A549 (cell line): ENCODE measurements at places on chromosomes 4 and X.
A peak's percentile ranks its signal among the peaks of the same experiment; 100 is the strongest.

DNA sequence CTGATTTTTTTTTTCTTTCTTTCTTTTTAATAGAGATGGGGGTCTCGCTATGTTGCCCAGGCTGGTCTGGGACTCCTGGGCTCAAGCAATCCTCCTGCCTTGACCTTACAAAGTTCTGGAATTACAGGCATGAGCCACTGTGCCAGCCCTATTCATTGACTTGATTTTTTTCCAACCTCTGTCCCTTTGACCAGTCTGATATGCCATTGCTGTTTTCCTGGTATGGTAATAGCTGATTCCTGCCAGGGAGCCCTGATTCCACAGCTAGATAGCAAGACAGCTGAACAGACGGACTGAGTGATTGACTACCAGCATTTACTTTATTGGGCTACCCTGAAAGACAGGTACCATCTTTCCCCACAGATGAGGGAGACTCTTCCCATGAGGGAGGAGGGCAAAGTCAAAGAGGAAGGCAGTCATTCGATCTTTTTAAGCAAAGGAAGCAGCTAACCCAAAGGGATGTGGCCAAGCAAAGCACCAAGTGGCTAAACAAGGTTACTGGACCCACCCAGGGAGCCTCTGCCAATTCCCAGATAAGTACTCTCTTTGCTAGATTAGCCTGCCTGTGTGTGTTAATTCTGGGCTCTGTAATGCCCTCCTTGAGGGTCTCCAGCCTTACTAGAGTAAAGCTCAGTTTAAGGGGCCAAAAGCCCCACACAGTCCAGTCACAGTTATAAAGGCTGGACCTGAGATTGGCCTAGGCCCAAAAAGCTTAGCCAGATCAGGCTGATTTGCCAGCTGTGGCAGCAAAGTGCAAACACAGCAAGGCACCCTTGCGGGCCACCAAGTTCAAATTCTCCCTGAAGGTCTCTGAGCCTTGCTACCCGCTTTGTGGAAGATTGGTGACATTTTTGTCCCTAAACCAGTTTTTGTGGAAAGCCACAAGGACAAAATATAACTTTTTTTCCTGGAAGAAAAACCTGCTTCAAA, 192.4 kb upstream of the GPC4 start:
- DNase-seq, result no peak

DNA sequence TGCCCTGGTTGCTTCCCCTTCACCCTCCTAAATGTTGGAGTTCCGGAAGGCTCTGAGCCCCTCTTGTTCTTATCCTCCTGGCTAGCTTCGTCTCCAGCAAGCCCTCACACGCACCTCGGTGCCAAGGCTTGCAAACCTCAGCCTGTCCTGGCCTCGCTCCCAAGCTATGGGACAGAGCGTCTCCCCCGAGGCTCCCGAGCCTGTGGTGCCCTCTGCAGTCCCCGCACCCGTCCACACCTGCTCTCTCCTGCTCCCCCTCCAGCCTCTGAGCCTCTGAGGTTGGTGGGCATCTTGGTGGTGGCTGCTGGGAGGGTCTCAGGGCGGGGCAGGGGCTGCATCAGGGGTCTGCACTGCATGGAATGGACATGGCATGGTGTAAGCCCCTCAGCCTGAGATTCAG, 63.2 kb downstream of the TRMT44 start:
- DNase-seq, result no peak

GRCh38 chrX:150162141-150162540, 201.0 kb upstream of the MAMLD1 start:
- peak; percentile 18 for DNase-seq

GRCh38 chrX:103183912-103184311, 31.0 kb upstream of the BEX4 start:
- no peak for DNase-seq

DNA sequence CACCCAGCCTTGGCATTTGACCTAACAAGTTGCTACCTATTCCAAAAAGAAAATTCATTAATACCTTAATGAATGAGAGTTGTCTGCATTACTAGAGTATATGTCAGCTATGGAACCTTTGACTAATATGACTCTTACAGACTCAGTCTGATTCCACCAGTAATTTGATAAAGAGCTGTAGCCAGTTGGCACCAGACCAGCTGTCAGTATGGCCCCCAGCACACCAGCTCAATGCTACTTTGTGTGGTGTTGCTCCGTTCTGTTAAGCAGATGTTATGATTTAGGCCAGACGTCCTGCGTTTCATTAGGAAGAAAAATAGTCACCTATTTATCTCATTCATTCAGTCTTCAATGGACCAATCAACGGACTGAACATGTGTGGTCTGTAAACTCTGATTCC, 215.5 kb downstream of the TLL1 start:
- DNase-seq, result no peak

GRCh38 chr4:177396352-177396751, 45.9 kb downstream of the AGA start:
- DNase-seq, result no peak

DNA sequence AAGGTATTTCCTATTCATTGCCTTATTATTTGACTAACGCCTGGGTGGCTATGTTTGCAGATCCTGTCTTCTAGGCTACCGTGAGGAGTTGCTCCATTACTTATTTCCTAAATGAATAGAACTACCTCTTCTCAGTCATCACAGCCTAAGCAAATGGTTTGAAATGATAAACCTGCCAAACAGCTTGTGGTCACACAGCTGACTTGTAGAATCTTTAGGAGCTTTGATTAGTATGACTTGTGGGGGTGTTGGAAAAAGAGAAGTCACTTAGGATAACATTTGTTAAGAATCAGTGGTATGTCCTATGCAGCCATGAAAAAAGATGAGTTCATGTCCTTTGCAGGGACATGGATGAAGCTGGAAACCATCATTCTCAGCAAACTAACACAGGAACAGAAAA, 169.3 kb downstream of the PPARGC1A start:
- DNase-seq, result no peak

- peak; percentile 3 for DNase-seq
Measured at GRCh38 chrX:154348646-154349358, 25.6 kb downstream of the FLNA start.

GRCh38 chr4:102815981-102816380, 11.4 kb downstream of the UBE2D3 start:
- DNase-seq, result peak; percentile 30

GRCh38 chr4:168839758-168840391, 170.2 kb downstream of the CBR4 start:
- no peak for DNase-seq

DNA sequence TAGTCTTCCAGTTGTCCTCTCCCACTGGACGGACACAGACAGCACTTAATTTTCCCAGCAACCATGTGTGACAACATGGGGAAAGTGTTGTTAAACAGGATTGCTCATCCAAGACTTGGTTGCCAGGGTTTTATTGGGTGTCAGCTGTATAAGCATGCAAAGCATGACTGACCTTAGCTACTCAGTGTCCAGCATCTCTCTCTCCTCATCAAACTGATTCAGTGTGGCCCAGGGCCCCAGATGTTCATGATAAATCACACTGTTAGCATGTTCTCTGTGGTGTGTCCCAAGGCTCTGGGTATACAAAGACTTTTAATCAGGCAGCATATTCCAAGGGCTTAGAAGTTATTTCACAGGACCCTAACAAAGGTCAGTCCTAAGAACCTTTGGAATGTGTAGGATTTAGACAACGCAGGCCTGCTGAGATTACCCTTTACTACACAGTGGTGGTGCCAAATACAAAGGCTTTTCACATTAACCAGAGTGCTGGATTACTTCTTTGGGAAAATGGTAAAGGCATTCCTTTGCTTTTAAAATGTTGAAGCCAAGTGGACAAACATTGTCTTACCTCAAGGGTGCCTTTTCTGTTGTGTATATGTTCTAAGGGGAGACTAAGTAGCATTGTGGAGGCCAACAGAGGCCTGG, 213.3 kb downstream of the GLUD2 start:
- DNase-seq, result no peak

DNA sequence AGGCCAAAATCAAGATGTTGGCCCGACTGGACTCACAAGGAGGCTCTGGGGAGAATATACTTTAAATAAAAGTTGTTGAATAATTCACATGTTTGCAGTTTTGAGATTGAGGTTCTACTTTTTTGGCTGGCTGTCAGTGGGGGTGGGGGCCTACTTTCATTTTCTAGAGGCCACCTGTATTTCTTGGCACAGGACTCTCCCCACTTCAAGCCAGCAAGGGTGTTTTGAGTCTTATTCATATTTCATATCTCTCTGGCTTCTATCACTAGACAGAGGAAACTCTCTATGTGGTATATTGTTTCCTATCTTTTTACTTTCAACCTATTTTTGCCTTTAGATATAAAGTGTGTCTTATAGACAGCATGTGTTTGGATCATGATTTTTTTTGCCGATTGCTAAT, 266.4 kb downstream of the PRR32 start:
- DNase-seq, result no peak

DNA sequence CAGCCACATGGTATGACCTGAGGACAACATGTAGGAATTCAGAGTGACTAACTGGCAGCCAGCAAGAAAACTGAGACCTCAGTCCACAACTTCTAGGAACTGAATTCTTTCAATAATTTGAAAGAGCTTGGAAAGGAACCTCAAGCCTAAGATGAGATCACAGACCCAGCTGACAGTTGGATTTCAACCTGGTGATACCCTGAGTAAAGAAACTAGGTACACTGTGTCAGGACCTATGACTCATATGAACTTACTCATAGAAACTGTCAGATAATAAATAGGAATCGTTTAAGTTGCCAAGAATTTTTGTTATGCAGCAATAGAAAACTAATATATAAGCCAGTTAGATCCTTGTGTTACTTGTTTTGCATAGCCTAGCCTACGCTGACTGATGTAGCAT, 102.4 kb upstream of the DCAF12L1 start:
- no peak for DNase-seq

- no peak for DNase-seq
Measured at GRCh38 chr4:159926871-159927270, 824.0 kb downstream of the RAPGEF2 start.

DNA sequence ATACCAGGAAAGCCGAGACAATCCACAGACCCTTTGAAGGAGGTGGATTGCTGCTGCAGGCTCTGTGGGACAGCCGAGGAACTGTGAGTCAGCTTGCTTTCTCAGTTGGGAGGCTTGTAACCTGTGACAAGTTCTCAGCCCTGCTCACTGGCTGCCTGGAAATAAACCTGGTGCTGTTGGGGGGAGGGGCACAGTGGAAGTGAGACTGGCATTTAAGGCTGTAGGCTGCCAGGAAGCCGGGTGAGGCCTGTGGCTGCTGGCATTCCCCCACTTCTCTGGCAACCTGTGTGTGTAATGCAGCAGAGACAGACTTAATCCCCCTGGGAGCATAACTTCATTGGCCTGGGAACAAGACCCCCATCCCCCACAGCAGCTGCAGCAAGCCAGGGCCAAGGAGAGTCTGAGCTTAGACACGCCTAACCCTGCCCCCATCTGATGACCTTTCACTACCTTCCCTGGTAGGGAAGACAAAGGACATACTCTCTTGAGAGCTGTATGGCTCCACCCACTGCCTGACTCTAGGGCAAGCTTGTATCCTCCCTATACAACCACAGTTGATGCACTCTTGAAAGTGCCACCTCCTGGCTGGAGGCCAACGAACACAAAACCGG, 64.1 kb downstream of the ALPK1 start:
- peak; percentile 0 for DNase-seq

DNA sequence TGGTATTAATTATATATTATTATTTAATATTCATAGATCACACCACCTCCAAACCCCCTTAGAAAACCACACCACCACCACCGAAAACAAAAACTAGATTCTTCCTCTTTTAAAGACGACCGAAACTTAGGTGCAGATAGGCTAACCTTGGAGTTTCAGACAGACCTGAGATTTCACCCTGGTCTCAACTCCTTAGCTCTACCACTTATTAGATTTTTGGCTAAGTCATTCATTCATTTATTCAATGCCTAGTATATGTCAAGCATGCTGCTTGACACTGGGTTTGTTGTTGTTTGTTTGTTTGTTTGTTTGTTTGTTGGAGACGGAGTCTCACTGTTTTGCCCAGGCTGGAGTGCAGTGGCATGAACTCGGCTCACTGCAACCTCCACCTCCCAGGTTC, 9.5 kb upstream of the BMP2K start:
- no peak for DNase-seq

GRCh38 chrX:146278381-146278780, 460.8 kb downstream of the SLITRK2 start:
- no peak for DNase-seq

DNA sequence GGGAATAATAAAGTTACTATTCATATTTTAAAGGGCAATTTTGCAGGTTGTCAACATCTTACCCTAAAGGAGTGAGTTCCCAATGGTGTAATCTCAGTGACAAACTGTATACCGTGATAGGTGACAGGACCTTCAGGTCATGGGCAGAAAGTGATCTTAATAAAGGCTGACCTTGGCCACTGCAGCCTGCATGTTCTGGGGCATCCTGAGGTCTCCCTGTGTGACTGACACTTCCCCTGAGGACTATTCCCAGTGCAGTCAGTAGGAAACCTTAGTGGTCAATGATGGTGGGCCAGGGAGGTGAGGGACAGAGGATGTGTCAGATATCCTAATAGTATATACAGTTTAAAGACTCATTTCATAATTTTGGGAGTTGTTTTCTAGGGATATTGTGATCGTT, 137.2 kb downstream of the SHROOM3 start:
- DNase-seq, result no peak

DNA sequence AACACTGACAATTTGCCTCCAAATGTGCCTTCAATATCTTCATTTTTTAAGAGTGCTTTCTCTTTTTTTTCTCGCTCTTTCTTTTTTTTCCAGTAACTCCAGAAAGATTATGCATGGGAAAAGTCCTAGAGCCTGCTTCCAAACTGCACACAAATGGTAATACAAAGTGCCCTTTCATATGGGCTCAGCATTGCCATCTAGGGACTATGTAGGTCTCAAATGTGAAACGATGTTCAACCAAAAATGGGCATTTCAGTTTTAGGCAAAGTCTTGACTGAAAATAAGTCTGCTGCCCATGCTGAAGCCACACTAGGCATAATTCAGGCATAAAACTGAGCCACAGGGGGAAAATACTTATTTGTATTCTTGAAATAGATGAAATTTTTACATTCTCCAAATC, 65.6 kb downstream of the SYNPO2 start:
- no peak for DNase-seq

DNA sequence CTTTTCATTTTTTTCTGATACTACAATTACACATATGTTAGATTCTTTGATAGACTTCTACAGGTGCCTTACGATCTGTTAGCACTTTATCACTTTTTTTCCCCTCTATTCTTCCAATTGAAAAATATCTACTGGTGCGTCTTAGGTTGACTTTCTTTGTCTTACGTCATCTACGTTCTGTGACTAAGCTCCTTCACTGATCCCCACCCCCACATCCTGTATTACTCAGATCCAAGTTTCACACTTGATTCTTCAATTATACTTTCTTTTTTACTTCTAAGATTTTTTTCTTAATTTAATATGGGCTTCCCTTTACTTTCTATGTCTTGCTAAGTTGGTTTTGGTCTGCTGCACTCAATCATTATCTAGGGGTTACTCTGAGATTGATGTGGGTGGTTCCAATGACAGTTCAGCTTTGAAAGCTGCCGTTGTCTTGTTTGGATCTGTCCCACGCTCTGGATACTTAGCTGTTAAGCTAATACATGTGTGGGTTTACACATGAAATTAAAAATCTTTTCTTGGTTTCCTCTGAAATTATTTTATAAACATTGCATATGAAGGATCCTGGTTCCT, 1321.1 kb downstream of the RAPGEF2 start:
- no peak for DNase-seq
